ENCODE measurements at places on chromosomes 16 and 17. TPM values are rescaled to one million over a fixed set of nuclear protein-coding genes. Genes with fewer than 3 reads are reported as not detected.

NHLRC4 gene
- total RNA-seq: 0.13 TPM

KPNB1 gene
- total RNA-seq: 421 TPM

NPIPA8 gene
- total RNA-seq: 12.6 TPM

LITAF gene
- total RNA-seq: 83.2 TPM

KRTAP3-2 gene
- not detected for total RNA-seq

SPNS2 gene
- not detected for total RNA-seq

ACE gene
- 3.4 TPM for total RNA-seq

SCNN1G gene
- total RNA-seq: not detected

HYDIN gene
- total RNA-seq: not detected

ALOX15B gene
- total RNA-seq: not detected

CES3 gene
- not detected for total RNA-seq

C1QL1 gene
- total RNA-seq: 0.86 TPM

SMARCE1 gene
- 75.8 TPM for total RNA-seq

EVI2A gene
- total RNA-seq: 0.89 TPM

OTOA gene
- not detected for total RNA-seq

ZNF689 gene
- total RNA-seq: 5.7 TPM

CLEC18C gene
- total RNA-seq: 0.25 TPM

NHERF2 gene
- total RNA-seq: 39.7 TPM

PIRT gene
- not detected for total RNA-seq

SULT1A2 gene
- not detected for total RNA-seq

ITPRIPL2 gene
- 64.7 TPM for total RNA-seq

JUP gene
- 3.6 TPM for total RNA-seq

HIGD1B gene
- total RNA-seq: not detected

DPEP3 gene
- total RNA-seq: not detected

DYNLRB2 gene
- total RNA-seq: not detected

PGAP6 gene
- total RNA-seq: 98.6 TPM

NCOR1 gene
- 78.9 TPM for total RNA-seq

SYT17 gene
- not detected for total RNA-seq

Data from GM23248 (cell line).